ENCODE measurements at places on chromosomes 16 and 17. TPM values are rescaled to one million over a fixed set of nuclear protein-coding genes. Genes with fewer than 3 reads are reported as not detected.

Gene PPP1R1B
- not detected for total RNA-seq

Gene METTL9
- total RNA-seq: 104 TPM

Gene ALOX12B
- total RNA-seq: 2.3 TPM

- H3K4me3 ChIP-seq: no peak overlapping the region
- no peak overlapping the region for H3K27ac ChIP-seq
- H3K36me3 ChIP-seq: no peaks in the 10 kb centered on the region
- no peaks in the 10 kb centered on the region for H3K4me1 ChIP-seq
- peaks cover 6% of the 10 kb centered on the region for H3K27me3 ChIP-seq
- DNase-seq: no peak
Measured at GRCh38 chr16:26453215-26453614, 613.5 kb upstream of the C16orf82 start.

DNA sequence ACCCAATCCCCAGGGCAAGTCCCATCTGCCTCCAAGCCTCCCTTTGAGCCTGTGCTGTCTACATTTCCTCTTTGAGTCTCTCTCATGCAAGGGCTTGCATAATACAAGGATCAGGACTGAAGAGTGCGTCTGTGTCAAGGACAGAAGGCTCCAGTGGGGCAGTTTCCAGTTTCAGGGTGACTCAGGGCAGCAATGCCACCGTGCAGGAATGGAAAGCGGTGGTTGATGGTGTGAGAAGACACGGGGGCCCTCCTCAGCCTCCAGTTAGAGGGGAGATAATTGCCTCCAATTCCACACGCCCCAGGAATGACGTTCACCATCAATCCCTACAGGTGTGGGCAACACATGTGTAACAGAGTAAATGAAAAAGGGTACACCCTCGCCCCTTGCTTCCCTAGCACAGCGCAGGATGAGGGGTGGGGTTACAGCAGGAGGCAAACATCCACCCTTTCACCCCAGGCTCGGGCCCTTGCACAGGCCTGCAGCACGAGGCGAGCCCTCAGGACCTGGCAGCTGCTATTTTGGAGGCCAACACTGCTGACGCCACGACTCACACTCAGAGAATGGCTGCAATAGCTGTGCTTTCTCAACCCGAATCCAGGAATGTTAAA, 24.8 kb upstream of the SLC25A19 start:
- H3K4me3 ChIP-seq: no peak overlapping the region
- peak overlapping the region; percentile 10 for H3K27ac ChIP-seq
- no peak for DNase-seq
- no peaks in the 10 kb centered on the region for H3K27me3 ChIP-seq
- no peaks in the 10 kb centered on the region for H3K36me3 ChIP-seq

GRCh38 chr16:51184702-51185433, 33.8 kb upstream of the SALL1 start:
- no peak overlapping the region for H3K4me3 ChIP-seq
- no peaks in the 10 kb centered on the region for H3K36me3 ChIP-seq
- H3K27me3 ChIP-seq: no peaks in the 10 kb centered on the region
- no peaks in the 10 kb centered on the region for H3K4me1 ChIP-seq
- no peak for DNase-seq

DNA sequence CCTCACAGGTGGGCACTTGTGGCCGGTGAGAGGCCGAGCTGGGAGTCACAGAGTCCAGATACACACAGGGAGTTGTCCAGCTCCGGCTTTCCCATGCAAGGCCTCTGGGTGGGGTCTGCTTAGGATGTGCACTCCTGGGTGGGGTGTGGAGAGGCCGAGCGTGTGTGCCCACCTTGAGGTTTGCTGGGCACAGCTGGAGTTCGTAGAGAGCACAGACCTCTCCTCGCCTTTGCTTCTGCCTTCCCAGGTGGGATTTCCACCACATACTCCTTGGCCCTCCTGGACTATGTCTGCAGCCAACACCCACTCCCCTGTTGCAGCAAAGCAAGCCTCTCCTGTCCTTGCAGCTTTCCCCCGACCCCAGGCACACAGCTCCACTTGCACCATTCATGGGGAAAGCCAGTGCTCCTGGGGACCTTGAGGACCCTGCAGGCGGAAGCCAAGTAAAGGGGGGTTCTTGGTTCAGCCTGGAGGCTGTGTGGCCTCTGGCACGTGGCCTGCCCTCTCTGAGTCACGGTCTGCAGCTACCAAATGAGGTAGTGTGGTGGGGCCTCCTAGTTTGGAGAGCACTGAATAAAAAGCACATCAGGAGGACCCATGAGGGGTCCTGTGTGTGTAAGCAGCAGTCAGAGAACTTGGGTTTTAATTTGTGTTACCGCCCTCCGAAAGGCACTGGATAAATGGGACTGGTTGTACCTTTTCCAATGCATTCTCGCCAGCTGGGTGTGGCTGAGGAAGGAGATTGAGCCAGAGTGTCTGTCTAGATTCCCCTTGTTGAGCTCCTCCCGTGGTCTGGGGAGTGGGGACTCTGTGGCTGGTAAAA, 31.5 kb downstream of the MPRIP start:
- no peaks in the 10 kb centered on the region for H3K27me3 ChIP-seq
- no peak overlapping the region for H3K27ac ChIP-seq
- H3K36me3 ChIP-seq: peaks cover 28% of the 10 kb centered on the region
- DNase-seq: no peak
- H3K4me3 ChIP-seq: no peak overlapping the region

DNA sequence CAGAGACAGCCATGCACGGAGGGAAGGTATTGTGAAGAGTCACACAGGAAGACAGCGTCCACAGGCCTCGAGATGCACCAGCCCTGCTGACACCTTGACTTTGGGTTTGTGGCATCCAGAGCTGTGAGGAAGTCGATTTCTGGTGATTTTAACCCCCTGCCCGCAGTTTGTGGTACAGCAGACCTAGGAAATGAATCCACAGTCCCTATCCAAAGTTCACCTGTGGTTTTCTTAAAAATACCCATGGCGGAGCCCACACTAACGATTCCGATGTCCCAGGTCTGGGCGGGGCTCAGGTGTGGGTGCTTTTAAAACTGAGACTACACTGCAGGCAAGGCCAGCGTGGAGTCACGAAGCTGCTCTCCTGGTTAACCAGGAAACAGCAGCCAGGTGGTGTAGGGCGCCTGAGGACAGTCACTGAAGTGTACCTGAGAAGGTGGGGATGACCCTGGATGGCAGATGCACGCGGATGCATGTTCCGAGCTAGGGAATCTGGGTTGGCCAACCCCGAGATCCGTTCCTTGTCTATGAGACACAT, 14.4 kb upstream of the MEAK7 start:
- peak overlapping the region; percentile 65 for H3K27ac ChIP-seq
- no peaks in the 10 kb centered on the region for H3K36me3 ChIP-seq
- no peak overlapping the region for H3K4me3 ChIP-seq
- peaks cover 57% of the 10 kb centered on the region for H3K4me1 ChIP-seq
- peak; percentile 82 for DNase-seq

- no peak overlapping the region for H3K27ac ChIP-seq
- H3K27me3 ChIP-seq: no peaks in the 10 kb centered on the region
- H3K4me1 ChIP-seq: peaks cover 8% of the 10 kb centered on the region
- no peak for DNase-seq
Measured at GRCh38 chr16:1788708-1789100, 4.8 kb downstream of the IGFALS start.

DNA sequence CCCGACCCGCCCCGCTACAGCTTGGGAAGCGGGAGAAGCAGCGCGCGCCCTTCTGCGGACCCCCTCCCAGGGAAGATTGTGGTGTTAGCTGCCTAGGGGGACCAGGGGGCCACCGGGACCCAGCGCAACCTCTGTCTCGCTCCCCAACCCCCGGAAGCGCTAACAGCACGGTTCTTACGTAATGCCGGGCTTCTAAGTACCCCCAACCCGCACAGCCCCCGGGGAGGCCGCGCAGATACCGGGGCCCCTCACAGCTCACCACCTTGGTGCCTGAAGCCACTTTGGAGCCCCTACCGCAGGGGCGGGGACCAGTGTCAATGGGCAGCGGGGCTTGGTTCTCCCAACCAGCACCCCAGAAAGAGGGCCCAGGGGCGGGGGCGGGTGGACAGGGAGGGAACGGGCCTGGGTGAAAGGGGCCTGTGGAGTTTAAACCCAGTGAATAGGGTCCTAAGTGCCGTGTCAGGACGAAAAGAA, 348 bp downstream of the MPP2 start:
- no peak overlapping the region for H3K27ac ChIP-seq
- H3K36me3 ChIP-seq: no peaks in the 10 kb centered on the region
- peaks cover 17% of the 10 kb centered on the region for H3K4me1 ChIP-seq
- peak overlapping the region; percentile 67 for H3K4me3 ChIP-seq

GRCh38 chr17:76485569-76485968, 15.7 kb downstream of the RHBDF2 start:
- peaks cover 9% of the 10 kb centered on the region for H3K36me3 ChIP-seq
- DNase-seq: no peak
- H3K27me3 ChIP-seq: no peaks in the 10 kb centered on the region

DNA sequence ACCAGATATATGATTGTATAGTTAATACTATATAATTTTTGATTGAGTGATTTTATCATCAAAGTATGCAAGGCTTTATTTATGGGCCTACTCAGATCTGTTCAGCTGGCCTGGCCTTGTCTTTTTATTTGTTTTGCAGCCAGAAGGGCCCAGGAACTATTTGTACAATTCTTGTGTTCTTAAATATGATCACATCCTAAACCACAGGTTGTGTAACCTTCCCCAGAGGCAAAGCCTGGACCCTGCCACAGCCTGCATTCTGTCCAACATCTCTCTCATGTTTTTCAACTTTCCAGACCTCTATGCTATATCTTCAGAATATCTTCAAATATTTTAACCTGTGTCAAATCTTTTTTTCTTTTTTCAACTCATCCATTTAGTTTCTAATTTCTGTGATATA, 410.4 kb upstream of the MON1B start:
- no peaks in the 10 kb centered on the region for H3K36me3 ChIP-seq
- H3K4me3 ChIP-seq: no peak overlapping the region
- H3K27ac ChIP-seq: no peak overlapping the region
- no peaks in the 10 kb centered on the region for H3K27me3 ChIP-seq
- no peaks in the 10 kb centered on the region for H3K4me1 ChIP-seq

DNA sequence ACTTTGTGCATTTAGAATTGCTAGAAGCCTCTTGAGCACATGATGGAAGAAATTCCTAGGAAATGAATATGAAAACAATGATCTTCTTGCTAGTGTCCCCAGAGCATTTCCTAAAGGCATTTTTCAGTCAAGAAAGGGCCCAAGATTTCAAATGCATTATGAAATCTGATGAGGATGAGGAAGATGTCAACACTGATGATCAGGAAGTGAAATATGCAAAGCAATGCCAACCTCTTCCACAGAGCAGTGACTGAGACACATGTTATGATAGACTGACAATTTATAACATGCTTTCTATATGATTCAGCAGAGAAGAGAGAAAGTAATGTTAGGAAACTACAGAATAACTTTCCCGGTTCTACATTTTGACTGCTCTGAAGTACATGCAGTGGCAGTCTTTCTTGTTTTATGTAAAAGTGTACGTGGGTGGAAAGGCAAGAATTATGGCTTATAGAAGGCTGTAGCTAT, 859.1 kb upstream of the GOT2 start:
- no peak overlapping the region for H3K4me3 ChIP-seq
- no peaks in the 10 kb centered on the region for H3K4me1 ChIP-seq
- H3K27ac ChIP-seq: no peak overlapping the region
- H3K27me3 ChIP-seq: no peaks in the 10 kb centered on the region
- no peaks in the 10 kb centered on the region for H3K36me3 ChIP-seq

GRCh38 chr17:68004201-68004600, 7.9 kb upstream of the C17orf58 start:
- no peak overlapping the region for H3K4me3 ChIP-seq
- peaks cover 2% of the 10 kb centered on the region for H3K27me3 ChIP-seq
- no peak for DNase-seq
- H3K36me3 ChIP-seq: no peaks in the 10 kb centered on the region

All from activated CD4-positive, alpha-beta memory T cell treated with anti-CD3 and anti-CD28 coated beads for 36 hours (primary cell).